Hematopoietic multipotent progenitor cell (in vitro differentiated cells): ENCODE measurements at places on chromosomes 1 and 21.
A peak's percentile ranks its signal among the peaks of the same experiment; 100 is the strongest.

DNA sequence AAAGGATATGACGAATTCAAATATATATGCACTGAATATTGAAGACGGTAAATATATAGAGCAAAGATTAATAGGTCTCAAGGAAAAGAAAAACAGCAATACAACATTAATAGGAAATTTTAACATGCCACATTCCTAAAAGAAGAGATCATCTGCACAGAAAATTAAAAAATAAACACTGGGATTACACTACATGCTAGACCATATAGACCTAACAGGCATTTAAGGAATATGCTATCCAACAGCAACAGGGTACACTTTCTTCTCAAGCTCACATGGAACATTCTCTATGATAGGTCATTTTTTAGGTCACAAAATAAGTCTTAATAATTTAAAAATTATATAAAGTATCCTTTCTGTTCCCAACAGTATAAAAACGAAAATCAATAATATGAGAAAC lies 1038.3 kb downstream of the KCNT2 start:
- DNase-seq, result no peak

GRCh38 chr1:21670059-21670881 lies 1.1 kb upstream of the RAP1GAP start:
- DNase-seq, result no peak

- DNase-seq, result no peak
Measured at GRCh38 chr1:186715887-186716809, 35.9 kb upstream of the PTGS2 start.

- no peak for DNase-seq
Measured at GRCh38 chr21:14918527-14918926, 146.3 kb downstream of the NRIP1 start.

- no peak for DNase-seq
Measured at GRCh38 chr1:186887203-186887602, 58.5 kb downstream of the PLA2G4A start.

DNA sequence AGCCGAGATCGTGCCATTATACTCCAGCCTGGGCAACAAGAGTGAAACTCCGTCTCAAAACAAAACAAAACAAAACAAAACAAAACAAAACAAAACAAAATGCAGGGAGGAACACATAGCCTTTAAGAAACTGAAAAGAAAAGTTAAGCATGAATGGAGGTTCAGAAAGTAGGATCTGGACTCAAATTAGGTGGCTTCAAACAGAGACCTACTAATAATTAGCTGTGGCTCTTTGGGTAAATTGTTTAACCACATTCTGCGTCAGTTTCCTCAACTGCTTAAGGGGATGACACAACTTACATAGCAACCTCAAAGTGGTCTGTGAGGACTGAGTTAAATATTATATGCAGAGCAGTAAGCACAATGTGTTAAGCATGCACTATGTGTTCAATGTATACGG lies 458.2 kb downstream of the ADGRL2 start:
- no peak for DNase-seq

GRCh38 chr1:38500891-38501290 lies 358.7 kb downstream of the RRAGC start:
- DNase-seq, result no peak

DNA sequence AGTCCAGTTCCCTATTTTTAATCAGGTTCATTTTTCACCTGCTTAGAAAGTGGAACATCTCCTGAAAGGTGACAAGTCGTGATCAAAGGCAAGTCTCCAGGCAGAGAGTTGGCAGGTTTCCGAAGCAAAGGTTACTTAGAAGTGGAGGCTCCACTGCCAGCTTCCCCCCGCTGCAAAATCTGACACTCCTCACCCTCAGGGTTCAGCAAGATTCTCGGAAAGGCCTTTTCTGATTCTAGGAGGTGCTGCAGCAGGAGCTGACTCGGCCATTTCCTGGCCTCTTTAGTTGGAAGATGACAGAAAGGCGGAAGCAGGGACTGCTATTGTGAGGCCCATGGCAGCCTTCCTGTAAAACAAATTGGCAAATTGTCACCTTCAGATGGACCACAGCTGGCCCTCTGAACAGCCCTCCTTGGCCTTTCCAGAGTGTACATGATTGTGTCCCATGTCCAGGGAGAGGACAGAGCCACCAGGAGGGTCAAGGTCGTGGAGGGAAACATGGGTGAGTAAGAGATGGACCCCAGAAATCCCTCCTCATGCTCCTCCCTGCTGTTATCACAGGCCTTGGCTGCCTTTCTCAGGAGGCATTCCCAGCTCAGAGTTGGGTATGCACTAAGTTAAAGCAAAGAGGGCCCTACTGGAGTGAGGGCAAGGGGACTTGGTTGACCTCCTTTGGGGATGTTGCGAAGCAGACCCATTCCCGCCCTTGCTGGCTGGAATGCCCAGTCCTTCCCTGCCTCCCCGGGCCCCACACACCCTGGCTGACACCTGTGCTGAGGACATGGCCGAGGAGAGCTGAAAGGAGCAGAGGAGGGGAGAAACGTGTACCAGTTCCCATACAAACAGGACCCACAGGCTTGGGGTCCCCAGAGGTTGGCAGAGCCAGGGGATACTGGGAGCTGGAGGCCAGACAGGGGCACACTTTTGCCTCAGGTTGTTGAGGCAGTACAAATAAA lies 115.5 kb upstream of the IRF2BP2 start:
- DNase-seq, result peak; percentile 25

- no peak for DNase-seq
Measured at GRCh38 chr1:31381394-31382294, 8.8 kb upstream of the FABP3 start.

- DNase-seq, result no peak
Measured at GRCh38 chr1:66286307-66286706, 247.6 kb upstream of the SGIP1 start.

GRCh38 chr1:231721436-231721835 lies 94.8 kb downstream of the DISC1 start:
- no peak for DNase-seq

- DNase-seq, result no peak
Measured at GRCh38 chr1:169594391-169594790, 8.1 kb upstream of the F5 start.

DNA sequence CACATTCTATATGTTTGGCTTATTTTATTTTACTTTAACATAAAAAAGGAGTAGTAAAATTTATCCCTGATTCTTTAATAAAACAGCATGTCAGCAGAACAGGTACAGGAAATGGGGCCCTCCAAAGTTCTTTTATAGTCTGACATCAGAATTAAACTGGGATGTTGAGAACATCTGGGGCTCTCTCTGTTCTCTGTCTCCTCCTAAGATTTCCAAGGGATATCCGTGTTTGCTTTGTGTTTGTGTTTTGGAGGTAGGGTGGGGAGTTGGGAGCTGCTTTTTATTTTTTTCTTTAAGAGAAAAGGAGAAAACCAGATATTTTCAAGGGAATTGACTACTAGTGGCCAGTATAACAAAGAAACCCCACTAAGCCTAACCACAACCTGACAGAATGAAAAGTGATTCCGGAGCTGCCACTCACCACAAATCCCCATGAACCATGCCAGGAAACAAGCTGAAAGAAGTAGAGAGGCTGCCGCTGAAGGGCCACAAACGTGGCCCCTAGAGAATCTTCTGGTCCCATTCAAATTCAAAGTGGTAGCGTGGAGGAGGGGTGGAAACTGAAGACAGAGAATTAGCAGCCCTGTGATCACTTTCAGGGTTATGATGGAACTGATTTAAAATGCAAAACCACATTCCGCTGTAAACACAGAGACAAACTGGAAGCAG lies 369.6 kb upstream of the ADGRL2 start:
- peak; percentile 57 for DNase-seq

DNA sequence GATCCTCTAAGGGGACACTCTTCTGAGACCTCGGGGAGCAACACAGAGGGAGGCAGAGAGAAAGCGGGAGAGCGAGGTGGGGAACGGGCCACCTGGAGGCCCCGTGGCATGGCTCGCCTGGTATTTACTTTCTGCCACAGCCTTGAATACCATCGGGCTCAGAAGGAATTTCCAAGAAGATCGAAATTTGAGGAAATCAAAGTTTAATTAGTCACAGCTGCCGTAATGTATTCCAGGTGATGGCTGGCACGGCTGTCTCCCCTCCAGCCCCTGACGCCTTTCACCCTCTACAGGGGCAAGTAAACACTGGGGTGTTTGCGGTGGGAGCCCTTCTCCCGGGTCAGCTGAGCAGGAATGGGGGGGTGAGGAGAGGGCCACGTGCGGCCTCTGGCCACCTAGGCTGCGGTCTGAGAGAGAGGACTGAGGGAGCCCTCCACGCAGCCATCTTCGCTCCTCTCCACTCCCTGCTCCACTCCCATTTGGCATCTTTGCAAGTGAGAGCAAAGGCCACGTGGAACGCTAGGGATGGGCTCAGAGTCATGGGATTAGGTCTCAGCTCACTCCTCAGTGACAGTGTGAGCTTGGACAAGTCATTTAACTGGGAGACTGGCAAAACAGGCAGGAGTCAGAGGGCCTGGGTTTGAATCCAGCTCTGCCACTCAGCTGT lies 125.2 kb downstream of the SYF2 start:
- DNase-seq, result no peak

DNA sequence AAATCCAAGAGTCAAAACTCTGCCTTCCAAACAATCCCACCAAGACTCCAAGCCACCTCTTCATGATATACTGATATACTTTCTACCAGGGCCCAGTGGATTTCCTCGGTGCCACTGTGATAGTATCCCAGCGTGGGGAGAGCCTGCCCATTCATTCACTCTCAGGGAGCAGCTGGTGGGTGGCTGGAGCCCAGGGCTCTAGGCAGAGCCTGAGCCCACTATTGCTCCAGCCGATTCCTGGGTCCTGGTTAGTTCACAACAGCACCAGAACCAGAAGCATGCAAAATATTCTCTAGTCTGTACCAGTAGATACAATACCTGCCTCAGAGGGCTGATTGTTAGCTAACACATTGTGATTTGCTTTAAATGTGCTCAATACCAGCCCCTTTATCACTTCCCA lies 831 bp downstream of the CSRP1 start:
- DNase-seq, result no peak

- no peak for DNase-seq
Measured at GRCh38 chr1:207702317-207702716, 49.5 kb upstream of the CD46 start.

- no peak for DNase-seq
Measured at GRCh38 chr1:208510192-208510952, 266.2 kb upstream of the PLXNA2 start.

GRCh38 chr1:40395190-40396175 lies 22.0 kb downstream of the SMAP2 start:
- DNase-seq, result no peak

DNA sequence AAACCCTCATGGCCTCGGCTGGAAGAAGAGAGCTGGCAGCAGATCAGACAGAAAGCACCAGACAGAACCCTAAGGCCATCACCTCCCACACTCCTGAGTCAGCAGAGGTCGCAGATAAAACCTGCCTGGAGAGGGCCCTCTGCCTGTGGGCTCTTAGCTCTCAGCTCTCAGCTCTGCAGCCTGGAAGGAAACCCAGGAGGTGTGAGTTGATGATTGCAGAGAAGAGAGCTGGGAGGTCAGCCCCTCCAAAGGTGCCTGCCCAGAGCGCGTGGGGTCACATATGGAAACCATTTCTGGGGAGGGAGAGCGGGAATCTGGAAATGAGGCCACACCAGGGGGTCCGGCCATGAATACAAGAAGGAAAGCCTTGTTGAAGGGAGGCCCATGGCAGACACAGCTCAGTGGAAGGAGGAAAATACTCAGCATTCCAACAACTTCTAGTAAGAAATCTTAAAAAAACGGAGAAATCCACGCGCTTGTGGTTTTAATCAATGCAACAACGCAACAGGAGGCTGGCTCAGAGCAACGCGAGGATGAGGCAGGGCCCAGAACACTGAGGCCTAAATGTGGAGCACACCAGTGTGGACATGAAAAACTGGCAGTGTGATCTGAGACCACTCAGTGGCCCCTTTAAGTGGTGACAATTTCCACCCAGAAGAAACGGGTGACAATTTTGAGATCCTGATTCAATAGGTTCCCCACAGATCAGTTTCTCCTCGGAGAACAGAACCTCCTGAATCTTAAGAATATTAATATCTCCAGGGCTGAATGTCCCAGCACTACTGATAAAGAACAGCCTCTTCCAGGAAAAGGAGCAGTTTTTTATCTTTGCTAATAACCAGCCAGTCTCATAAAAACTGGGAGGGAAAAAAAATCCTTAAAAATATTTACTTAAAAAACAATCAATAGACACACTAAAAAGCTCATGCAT lies 45.7 kb downstream of the PSMG1 start:
- DNase-seq, result no peak

DNA sequence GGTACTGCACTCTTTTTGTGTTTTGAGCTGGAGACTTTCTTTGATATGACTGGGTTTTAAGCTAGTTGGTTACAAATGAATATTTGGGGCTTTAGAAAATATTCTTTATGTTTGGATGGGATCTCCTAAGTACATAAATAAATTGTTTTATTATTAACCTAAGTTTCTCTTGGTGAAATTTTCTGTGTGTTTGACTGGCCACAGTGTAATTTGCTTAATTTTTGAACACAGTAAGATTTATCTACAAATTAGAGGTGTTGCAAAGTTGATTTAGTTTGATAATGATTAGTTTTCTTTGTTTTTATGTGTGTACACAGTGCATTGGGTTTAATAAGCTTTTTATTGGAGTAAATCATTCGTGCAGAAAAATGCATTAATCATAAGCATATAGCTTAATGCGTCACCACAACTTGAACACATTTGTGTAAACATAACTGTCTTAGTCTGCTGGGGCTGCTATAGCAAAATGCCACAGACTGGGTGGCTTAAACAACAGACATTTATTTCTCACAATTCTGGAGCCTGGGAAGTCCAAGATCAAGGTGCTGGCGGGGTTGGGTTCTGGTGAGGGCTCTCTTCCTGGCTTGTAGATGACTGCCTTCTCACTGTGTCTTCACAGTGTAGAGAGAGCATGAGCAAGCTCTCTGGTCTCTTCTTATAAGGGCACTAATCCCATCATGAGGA lies 17.4 kb upstream of the SLC6A9 start:
- no peak for DNase-seq

DNA sequence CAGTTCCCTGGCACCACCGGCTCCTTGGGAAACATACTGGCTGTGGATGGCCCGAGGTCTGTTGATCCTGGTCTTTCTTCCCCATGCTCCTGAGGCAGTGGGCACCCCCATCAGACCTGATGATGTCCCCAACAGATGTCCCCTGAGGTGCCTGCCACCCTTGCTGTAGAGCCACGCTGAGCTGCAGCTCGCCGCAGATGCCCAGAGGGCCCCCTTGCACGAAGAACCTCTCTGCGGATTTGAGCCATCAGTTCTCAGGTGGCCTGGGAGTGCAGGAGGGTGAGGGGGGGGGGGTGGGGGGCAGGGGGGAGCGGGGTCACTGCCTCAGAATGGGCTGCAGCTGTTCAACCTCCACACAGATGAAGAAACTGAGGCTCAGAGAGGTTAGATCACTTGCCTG lies 60.9 kb downstream of the GLIS1 start:
- DNase-seq, result no peak

- DNase-seq, result no peak
Measured at GRCh38 chr1:41614818-41615217, 130.3 kb upstream of the EDN2 start.

DNA sequence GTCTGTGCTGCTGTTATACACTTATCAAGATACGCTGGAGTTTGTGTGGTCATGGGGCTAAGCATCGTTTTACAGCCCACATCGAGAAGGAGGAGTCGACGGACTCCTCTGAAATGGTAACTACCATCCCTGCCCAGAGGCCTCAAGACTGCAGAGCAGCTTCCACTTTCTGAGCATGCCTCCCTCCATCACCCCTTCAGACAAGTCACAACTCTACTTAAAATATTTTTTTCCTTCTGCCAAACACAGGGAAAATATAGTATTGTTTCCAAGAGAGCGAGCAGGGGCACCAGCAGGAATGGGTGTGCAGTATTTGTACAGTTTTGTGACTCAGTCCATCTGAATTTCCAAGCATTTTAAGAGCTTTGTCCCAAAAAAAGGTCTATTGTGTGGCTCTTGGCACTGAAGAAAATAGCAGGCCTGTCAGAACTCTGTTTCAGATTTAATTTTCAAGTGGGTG lies 14.1 kb downstream of the EVA1C start:
- DNase-seq, result no peak
